Umbilical cord (tissue), 2 donors: ENCODE measurements at places on chromosomes 4 and X. TPM values are rescaled to one million over a fixed set of nuclear protein-coding genes. Genes with fewer than 3 reads are reported as not detected.

Gene SEC24D
- 117 TPM for total RNA-seq

Gene KCTD8
- 3.1 TPM for total RNA-seq

Gene TMEM35A
- total RNA-seq = 3.1 TPM

Gene PRDM8
- 0.48 TPM for total RNA-seq

Gene ZNF732
- 5.1 TPM for total RNA-seq

Gene SPANXN1
- total RNA-seq = not detected

Gene BGN
- total RNA-seq = 90.8 TPM

Gene HELT
- not detected for total RNA-seq

Gene NEUROG2
- total RNA-seq = 2.2 TPM

Gene DIPK2B
- 0.24 TPM for total RNA-seq

Gene DGKK
- under 0.01 TPM for total RNA-seq

Gene PRRG1
- 9.9 TPM for total RNA-seq

Gene ABLIM2
- 0.96 TPM for total RNA-seq

Gene ARR3
- not detected for total RNA-seq

Gene BCLAF3
- 10.8 TPM for total RNA-seq

Gene DNAJB14
- 71.3 TPM for total RNA-seq

Gene CXCL11
- 0.96 TPM for total RNA-seq

Gene ODAPH
- total RNA-seq = 3.1 TPM

Gene SHROOM3
- total RNA-seq = 33.2 TPM

Gene SPANXD
- total RNA-seq = not detected

Gene XK
- total RNA-seq = 7.7 TPM

Gene PLK4
- 6.0 TPM for total RNA-seq

Gene F11
- not detected for total RNA-seq

Gene NAP1L3
- 9.6 TPM for total RNA-seq

Gene WAS
- total RNA-seq = 0.48 TPM

Gene PLAC1
- 8.4 TPM for total RNA-seq

Gene RASL11B
- total RNA-seq = 13.0 TPM

Gene EBP
- 13.7 TPM for total RNA-seq

Gene ADAM29
- 6.3 TPM for total RNA-seq

Gene RAB39B
- 7.7 TPM for total RNA-seq

Gene MYOZ2
- 3.6 TPM for total RNA-seq

Gene PRAF2
- 9.4 TPM for total RNA-seq

Gene EVC
- 53.0 TPM for total RNA-seq

Gene CDX4
- not detected for total RNA-seq
